Bone marrow (tissue), 2 donors: ENCODE measurements at places on chromosomes 4 and X.

DNA sequence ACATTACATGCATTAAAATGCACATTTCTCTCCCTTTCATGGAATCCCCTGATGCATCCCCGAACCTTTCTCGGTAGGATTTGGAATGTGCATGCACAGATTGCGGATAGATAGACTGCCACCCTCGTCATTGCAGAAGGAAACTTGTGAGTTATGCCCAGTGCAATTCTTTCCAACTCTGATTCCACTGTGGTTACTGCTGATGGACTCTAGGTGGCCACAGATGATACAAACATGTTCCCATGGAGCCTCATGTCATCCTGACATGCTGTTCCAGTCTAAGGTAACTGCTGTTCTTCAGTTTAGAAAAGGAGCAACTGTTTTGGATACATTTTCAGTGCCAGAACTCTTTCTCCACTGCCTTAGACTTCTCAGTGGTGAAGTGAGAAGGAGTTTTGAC, 9.1 kb upstream of the VCX3B start:
- no peak for DNase-seq

GRCh38 chr4:108029731-108030130, 40.0 kb downstream of the HADH start:
- no peak for DNase-seq

GRCh38 chrX:20056704-20057103, 60.0 kb downstream of the MAP7D2 start:
- DNase-seq: no peak

DNA sequence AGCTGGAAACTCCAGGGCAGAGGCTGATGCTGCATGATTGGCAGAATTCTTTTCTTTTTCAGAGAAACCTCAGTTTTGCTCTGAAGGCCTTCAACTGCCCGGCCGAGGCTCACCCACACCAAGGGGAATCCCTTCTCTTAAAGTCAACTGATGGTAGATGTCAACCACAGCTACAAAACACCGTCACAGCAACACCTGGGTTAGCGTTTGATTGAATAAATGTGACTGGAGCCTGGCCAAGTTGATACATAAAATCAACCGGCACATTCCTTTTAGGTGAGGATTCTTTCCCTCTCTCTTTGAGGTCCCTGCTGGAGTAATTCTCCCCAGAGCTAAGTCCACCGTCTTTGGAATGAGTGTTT, 15.2 kb upstream of the KIAA0232 start:
- no peak for DNase-seq

- peak; percentile 77 for DNase-seq
Measured at GRCh38 chr4:155543126-155543765, 123.4 kb upstream of the GUCY1A1 start.

- DNase-seq: no peak
Measured at GRCh38 chr4:43716721-43717395, 731.8 kb downstream of the KCTD8 start.

DNA sequence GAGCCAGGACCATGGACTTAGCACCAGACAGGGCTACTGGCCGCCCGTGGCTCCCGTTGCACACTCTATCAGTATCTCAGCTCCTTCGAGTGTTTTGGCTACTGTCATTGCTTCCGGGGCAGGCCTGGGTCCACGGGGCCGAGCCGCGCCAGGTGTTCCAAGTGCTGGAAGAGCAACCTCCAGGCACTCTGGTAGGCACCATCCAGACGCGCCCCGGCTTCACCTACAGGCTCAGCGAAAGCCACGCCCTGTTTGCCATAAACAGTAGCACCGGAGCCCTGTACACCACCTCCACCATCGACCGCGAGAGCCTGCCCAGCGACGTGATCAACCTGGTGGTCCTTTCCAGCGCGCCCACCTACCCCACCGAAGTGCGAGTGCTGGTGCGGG, 1.6 kb downstream of the FAT4 start:
- DNase-seq: no peak

GRCh38 chrX:71627588-71628404, 9.5 kb upstream of the CXCR3 start:
- no peak for DNase-seq

GRCh38 chr4:183940864-183941263, 35.8 kb downstream of the STOX2 start:
- no peak for DNase-seq

GRCh38 chr4:131309628-131310027, 1839.5 kb upstream of the PCDH10 start:
- no peak for DNase-seq

GRCh38 chr4:98446499-98447375, 185.6 kb downstream of the RAP1GDS1 start:
- DNase-seq: peak; percentile 15

- no peak for DNase-seq
Measured at GRCh38 chrX:21932292-21933002, 8.1 kb upstream of the SMS start.

- DNase-seq: peak; percentile 74
Measured at GRCh38 chr4:103019308-103020124, at the start of gene SLC9B1. SLC9B1 (minus strand) TSS chr4:103019705; CDS start chr4:102991711, 27,994 bp downstream.

- DNase-seq: no peak
Measured at GRCh38 chrX:73262991-73263390, 48.3 kb upstream of the NAP1L2 start.

GRCh38 chr4:38615847-38616246, 48.2 kb upstream of the KLF3 start:
- DNase-seq: no peak

DNA sequence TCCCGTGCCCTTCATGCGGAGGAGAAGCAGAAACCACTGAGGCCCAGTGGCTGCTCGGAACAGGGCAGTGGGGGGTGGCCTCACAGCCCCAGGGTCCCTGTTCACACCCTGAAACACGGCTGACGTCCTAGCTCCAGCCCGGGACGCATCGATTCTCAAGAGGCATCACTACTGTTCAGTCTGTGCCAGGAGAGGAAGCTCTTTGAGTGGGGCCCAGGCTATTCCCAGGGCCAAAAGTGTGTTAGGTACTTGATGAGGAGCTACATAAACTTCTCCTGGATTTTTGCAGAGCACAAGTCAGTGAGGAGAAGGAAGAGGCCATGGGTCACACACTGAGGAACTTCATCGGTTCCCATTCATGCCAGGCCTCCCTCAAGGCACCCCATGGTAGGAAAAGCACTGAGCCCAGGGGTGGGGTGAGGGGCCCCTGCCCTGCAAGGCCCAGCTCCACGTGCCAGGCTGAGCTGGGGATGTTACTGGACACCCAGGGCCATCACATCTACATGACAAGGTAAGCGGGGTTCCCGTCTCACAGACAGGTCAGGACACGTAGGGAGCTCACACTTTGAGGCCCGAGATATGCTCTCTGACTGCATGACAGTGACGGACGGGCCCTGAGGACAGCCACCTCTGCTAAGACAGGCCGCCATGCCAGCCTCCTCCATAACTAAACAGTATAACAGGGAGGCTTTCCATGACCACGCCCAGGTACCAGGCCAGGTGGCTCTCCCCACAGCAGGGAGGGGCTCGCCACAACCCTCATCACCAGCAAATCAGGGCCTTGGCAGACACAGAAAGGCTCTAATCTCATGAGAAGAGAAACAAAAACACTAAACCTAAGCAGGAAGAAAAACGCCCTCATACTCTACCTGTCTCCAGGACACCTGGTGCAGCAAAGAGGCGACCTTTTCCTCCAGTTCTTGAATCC, 12.4 kb downstream of the TNIP2 start:
- DNase-seq: no peak

- no peak for DNase-seq
Measured at GRCh38 chrX:29466456-29466855, 748.9 kb upstream of the MAGEB2 start.

DNA sequence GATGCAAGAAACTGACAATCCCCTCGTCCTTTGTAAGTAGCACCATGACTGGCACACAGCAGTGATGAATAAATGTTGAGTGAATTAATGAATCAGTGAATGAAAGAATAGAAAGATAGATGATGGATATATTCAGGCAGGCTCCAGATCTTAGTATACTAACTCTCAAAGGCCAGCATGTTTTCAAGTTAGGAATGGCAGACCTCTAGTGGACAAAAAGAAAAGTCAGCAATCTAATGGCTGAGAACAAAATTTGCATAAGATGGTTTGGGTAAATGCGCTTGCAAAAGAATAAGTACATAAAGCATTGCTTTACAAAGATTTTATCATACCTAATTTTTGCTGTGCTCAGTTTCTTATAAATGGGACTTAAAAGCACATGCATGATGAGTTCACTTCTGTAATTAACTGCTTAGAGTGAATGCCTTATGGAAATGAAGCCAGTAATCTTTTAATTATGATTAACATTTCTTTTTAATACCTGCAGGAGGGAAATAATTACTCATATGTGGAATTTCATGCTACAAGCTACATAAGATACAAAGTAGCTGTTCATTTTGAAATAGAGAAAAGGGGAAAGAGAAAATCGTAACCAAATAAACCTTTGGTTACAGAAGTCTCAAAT, 126.9 kb upstream of the GPRIN3 start:
- peak; percentile 28 for DNase-seq

DNA sequence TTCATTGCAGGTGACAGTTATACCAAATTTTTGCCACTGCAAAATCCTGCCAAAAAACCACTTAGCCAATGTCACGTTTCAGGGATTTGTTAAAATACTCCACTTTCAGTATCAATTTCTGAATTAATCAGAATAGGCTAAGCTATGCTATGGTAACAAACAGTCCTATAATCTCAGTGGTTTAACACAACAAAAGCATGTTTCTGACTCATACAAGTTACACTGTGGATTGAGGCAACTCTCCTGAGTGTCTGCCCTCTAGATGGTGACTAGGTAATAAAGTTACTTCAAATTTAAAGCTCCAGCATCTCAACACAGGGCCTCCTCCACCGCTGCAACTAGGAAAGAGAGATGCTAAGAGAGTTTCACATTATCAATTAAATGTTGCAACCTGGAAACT, 23.0 kb upstream of the RADX start:
- no peak for DNase-seq

DNA sequence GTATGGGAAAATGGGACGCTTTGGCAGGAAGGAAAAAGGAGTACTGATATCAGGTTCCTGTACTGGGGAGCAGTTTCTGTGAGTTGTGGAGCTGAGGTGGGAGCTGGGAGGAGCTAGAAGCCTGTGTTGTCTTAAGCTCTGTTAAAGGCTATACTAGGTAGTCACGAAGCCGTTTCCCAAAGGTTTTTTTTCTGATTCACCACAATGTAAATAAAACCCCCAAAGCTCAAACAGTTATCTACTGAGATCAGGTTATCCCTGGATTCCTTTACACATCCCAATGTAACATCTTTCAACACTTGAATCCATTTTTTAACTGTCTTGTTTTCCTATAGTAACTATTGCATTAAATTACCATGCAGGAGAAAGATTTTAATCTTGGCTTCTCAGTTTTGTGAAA, 297.4 kb upstream of the SFRP2 start:
- no peak for DNase-seq

GRCh38 chrX:52261125-52261462, 76.4 kb downstream of the MAGED4 start:
- no peak for DNase-seq

DNA sequence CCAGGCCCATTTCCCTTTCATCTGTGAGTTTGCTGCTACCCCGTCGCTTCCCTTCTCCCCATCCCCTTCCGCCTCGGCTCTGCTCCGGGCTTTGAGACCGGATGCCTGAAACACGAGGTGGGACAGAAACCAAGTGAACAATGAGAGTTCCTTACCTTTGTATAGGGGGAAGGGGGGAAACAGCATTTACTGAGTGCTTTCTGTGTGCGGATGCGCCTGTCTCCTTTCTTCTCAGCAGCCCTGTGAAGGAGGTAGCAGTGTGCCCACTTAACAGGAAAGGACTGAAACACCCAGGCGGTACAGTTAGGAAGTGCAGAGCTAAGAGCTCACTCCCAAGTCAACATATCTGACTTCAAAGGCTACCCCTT, 43.2 kb upstream of the TMSB15B start:
- DNase-seq: peak; percentile 3

DNA sequence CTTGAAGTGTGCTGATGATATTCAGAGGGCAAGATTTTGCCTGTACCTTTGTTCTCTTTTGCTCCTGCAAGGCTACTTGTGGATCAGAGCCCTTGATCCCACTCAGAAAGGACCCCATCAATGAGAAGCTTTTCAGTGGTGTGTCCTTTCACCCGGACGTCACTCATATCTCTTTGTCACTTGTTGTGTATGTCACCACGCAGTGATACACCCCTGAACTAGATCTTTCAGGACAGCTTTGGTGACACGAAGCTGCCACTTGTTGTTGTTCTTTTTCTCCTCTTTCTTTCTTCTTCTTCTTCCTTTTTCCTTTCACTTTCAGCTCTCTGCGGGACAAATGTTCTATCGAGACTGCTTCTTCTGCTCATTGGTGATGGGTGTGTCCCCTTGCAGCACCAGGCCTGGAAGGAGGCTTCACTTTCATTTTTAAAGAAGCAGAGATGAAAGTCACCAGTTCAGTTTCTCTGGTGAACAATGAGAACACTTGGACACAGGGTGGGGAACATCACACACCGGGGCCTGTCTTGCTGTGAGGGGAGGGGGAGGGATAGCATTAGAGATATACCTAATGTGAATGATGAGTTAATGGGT, 83.6 kb downstream of the NBDY start:
- peak; percentile 12 for DNase-seq

- DNase-seq: no peak
Measured at GRCh38 chr4:168707205-168707604, 210.4 kb downstream of the PALLD start.

- DNase-seq: no peak
Measured at GRCh38 chr4:54852054-54852453, 194.3 kb downstream of the KIT start.

GRCh38 chr4:189036906-189037305, 897.7 kb downstream of the TRIML1 start:
- no peak for DNase-seq

DNA sequence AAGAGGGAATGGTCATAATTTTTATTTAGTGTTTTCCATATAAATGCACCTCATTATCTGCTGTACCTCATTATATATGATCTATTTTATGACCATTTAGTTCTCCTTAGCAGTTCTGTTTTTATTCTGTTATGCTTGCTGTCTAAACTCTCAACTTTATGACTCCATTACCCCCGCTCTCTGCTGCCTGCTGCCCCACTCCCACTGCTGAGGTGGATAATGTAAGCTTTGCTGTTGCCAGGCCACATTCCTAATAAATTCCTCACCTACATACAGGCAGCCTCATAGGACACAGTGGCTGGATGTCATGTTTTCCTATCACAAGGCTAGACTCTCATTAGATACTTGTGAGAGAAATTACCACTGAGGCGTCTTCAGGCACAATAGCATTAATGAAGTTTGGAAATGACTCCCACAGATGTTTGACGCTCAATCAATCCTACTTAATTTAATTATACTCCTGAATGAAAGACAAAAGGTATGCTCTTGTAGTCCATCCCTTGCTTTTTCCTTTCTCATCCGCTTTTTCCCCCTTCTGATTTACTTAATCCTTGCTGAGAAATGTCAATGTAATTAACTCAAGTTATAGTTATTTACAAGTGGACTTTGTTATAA, 497.5 kb upstream of the IGFBP7 start:
- no peak for DNase-seq

- DNase-seq: no peak
Measured at GRCh38 chr4:100494166-100494565, 23.7 kb downstream of the EMCN start.

DNA sequence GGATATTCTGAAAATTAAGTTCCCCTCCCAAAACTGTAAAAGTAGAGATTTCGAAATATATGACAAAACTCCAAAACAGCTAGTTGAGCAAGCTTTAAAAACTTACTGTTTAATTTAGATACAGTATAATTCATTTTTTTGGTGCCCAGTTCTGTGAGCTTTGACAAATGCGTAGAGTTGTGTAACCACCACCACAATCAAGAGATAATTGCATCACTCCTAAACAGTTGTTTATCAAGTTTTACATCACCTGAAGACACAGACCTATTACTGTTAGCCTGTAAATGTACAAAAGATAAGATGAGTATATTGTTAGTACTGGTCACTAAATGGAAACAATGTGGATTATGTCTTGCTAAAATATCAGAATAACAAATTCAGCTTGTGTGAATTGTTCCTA, 62.3 kb downstream of the ALG13 start:
- DNase-seq: no peak
